Pancreas (tissue), 10 donors: ENCODE measurements at places on chromosomes 11 and 22.
A peak's percentile ranks its signal among the peaks of the same experiment; 100 is the strongest.

DNA sequence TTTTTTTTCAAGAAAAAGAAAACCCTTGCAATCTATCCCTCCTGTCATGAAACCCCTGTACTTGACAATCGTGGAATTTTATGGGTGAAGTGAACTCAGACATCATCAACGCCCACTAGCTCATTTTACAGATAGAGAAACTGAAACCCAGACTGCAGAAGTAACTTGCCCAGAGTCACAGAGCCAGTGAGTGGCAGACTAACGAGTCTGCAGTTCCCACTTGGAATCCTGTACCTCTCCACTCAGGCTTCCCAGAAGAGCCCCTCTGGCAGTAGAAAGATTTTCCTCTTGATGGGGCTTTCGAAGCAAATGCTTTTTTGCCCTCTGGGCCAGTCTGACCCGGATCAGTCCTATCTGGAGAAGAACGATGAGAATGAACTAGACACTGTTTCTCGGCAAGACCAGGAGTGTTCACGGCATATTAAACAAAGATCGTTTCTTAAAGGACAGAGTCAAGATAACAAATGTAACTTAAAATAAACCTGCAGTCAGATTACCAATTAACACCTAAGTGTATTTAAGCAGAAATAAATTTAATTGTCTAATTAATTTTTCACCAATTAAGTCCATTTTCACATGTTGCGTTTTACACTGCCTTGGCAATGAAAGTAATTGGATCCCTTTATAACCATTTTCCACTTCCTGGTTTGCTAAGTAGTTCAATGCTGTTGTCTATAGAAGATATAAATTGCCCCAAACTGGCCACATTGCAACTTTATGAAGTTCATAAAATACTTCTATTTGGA lies 61.3 kb upstream of the CREB3L1 start:
- DNase-seq: no peak

GRCh38 chr11:125357551-125357950 lies 138.5 kb downstream of the FEZ1 start:
- DNase-seq: no peak

- DNase-seq: no peak
Observed at GRCh38 chr11:89220684-89221339, 43.1 kb downstream of the TYR start.

DNA sequence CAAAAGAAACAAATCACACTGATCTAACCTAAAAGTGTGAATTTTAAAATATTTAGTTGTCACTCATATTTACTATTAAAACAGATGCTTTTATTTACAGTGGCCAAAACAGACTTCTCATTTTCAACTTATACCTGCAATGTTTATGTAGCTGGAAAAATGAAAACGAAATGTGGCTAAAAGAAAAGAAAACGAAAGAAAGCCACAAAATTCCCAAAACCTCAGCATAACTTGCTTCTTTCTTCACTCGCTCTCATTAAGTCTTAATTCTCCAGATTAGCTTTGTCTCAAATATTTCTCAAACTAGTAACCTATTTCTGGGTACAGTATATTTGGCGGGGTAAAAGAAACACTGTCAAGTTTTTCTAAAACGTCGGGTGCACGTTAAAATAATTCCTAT lies 693 bp downstream of the CSTF3 start:
- DNase-seq: no peak

DNA sequence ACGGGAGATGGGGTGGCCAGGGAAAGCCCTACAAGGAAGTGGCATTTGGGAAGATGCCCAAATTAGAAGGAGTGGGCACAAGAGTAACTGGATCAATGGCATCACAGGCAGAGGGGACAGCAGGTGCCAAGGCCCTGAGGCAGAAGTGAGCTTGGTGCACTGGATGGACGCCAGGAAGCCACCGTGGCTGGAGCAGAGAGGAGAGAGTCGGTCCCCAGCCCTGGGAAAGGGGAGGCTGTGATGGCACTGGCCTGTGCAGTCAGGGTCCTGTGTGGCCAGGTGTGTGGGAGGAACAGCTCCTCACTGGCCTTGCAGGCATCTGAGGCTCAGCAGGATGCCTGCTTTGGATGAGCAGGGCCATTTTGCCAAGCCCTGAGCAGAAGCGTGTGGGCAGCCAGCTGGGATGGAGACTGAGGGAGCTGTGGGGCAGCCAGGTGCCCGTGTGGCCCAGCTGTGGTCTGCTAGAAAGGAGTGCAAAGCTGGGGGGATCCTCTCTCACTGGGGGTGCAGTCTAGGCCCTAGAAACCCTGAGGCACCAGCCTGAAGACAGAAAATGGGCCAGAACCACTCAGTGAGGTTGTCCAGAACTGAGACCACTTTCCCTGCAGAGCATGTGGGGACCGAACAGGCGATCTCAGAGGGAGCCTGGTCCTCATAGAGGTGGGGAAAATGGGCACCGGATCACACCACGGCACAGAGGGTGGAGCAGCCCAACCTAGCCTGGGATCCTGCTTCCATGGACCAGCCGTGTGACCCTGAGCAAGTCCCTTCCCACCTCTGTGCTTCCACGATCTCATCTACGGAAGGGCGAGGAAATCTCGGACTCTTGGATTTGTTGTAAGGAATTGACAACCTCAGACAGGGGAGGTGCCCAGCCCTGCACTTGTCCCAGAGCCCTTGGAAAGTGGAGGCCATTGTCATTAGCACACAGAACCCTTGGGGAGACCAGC lies 78.6 kb upstream of the RTL6 start:
- no peak for DNase-seq

- DNase-seq: no peak
Observed at GRCh38 chr11:97557399-97557798, 1167.6 kb downstream of the JRKL start.

DNA sequence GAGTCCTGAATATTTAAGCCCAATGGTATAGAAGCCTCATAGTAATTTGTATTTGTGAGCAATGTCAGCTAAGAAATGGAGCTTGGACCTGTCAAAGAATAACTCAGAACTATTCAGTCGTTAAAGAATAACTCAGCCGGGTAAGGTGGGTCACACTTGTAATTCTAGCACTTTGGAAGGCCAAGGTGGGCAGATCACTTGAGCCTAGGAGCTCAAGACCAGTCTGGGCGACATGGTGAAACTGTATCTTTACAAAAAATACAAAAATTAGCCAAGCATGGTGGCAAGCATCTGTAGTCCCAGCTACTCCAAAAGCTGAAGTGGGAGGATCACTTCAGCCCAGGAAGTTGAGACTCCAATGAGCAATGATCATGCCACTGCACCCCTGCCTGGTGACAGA lies 1526.5 kb downstream of the LRRC4C start:
- no peak for DNase-seq

GRCh38 chr22:47198801-47199251 lies 436.4 kb downstream of the TBC1D22A start:
- DNase-seq: no peak

GRCh38 chr11:72818971-72819370 lies 4.8 kb downstream of the ATG16L2 start:
- DNase-seq: no peak

DNA sequence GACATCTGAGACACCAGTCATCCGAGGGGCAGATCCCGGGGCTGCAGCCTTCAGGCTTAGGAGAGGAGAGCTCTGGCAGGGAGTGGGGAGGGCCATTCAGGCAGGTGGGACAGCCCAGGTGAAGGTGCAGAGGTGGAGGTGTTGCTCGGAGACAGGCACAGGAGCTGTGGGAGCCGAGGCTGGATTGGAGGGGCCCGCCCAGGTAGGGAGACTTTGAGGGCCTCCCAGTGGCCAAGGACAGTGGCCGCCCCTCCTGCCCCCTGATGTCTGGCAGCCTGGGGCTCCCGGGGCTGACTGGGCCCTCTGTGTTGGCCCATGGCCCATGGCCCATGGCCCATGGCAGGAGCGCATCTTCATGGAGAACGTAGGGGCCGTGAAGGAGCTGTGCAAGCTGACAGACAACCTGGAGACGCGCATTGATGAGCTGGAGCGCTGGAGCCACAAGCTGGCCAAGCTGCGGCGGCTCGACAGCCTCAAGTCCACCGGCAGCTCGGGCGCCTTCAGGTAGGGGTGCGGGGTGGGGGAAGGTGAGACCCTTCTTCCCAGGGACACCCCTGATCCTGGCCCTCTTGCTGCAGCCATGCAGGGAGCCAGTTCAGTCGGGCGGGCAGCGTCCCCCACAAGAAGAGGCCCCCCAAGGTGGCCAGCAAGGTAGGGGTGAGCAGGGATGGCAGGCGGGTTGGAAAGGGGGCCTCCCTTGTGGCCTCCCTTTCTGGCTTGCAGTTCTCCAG lies 13.3 kb downstream of the TMEM258 start:
- DNase-seq: peak; percentile 75

GRCh38 chr22:50315289-50316113 lies 8.1 kb upstream of the PLXNB2 start:
- DNase-seq: no peak

DNA sequence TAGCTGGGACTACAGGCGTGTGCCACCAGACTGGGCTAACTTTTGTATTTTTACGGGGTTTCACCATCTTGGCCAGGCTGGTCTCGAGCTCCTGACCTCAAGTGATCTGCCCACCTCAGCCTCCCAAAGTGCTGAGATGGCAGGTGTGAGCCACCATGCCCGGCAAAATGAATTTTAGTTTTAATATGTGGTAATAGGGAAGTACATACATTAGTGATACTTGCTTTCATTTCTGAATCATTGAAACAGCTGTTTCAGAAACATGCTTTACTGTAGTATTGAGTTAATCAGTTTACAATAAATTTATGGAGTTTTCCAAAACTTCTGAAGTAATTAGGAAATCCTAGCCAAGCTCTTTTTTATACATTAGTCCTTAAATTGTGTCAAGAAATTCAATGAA lies 15.6 kb downstream of the PCF11 start:
- DNase-seq: no peak

DNA sequence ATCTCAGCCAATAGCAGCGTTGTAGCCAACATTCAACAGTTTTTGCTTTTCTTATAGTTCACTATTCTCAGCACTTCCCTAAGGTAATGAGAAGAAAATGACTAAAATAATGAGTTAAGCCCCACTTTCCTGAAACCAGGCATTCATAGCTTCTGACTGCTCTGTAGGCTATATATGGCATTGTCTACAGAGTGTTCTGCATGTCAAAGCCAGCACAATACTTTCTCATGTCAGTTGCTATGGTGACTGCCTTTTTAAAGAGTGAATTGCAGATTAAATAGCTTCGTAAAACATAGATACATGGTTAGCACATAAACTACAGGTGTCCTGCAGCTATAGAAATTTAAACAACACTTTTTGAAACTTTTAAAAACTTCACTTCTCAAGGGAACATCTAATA lies 1256.1 kb upstream of the CNTN5 start:
- no peak for DNase-seq

- no peak for DNase-seq
Observed at GRCh38 chr11:101357771-101358170, 226.0 kb downstream of the TRPC6 start.

DNA sequence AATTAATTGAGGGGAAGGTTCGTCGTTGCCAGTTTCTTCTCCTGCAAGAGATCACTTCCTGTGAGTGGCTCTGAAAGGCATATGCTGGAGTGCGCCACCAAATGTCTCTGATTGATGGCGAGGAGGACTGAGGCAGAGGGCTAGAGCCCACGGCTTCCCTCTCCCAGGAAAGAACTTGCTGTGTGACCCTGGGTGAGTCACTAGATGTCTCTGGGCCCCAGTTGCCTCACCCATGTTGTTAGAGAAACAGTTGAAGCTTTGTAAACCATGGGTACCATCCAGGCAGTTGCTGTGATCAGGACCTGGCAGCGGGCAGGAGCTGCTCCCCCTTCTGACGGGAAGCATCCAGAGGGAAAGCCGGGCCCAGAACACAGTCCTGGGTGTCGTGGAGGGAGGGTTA lies 3.2 kb downstream of the ABCG4 start:
- DNase-seq: no peak

DNA sequence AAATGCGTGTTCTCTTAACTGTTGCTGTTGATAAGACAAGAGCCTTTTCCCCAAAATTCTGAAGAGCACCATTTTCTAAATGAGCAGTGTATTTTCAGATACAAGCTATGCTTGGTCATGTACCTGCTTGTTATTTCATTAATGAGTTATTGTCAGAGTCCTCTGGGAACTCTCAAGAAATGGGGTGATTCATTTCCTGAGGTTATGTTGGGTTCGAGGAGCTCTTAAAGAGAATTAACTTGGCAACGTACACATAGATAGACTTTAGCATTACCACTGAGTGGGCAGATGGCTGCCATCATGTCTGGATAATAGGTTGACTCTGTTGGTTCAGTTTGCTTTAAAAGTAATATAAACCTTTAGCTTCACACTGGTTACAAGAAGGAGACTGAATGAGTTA lies 87.9 kb upstream of the SORL1-AS1 start:
- DNase-seq: no peak

- DNase-seq: no peak
Observed at GRCh38 chr11:1072821-1073231, 1.8 kb upstream of the MUC2 start.

DNA sequence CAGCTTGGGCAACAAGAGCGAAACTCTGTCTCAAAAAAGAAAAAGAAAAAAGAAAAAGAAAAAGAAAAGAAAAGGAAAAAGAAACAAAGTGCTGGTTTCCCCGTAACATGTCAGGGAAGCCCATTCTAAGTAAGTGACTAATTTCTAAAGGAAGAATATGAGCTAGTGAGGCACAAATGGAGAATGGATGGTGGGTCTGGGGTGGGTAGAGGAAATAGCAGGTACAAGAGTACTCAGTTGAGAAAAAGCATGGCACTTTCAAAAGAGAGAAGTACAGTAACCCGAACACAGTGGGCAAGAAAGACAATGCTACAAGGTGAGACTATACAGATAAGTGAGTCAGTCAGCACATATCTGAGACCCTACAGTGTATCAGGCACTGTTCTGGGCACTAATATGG lies 4.5 kb downstream of the MAJIN start:
- DNase-seq: no peak

GRCh38 chr11:123454060-123454651 lies 24.1 kb downstream of the GRAMD1B start:
- no peak for DNase-seq

GRCh38 chr22:30447656-30448055 lies 22.1 kb downstream of the MTFP1 start:
- DNase-seq: no peak

DNA sequence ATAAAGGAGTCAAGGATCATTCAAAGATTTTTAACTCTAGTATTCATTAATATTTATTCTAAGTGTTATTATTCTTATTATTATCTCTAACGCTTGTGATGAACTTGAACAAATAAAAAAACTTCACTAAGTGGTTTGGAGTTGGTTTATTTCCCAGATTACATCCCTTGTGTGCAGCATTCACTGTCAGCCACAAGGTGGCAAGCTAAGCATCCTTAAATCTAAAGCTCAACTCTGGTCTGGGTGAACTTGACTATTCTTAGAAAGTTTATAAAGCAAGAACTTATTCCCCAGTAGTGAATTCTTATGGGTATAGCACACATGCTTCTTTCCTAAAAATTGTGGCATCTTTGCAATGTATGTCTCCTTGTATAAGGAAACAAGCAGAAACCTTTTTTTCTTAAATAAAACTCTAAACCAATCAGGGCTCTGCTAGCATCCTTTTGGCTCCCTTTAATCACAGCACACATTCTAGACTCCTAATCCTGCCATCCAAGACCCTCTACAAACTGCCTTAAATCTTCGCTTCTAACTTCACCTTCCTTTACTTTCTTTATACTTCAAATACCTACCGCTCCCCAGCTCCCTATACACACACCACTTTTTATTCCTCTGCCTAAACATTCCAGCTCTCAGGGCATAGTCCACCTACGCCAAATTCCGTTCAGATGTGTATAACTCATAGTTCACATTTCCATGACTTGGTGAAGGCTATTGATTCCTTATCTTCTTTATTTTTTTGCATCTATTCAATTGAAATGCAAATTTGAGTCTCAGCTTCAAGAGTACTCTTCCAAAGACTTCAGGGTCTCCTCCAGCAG lies 1068.8 kb downstream of the DLG2 start:
- no peak for DNase-seq

- no peak for DNase-seq
Observed at GRCh38 chr11:117862019-117862725, 14.3 kb downstream of the FXYD6 start.

- no peak for DNase-seq
Observed at GRCh38 chr22:38628444-38628843, 27.7 kb downstream of the FAM227A start.
